ENCODE measurements at places on chromosomes 5 and 9.

DNA sequence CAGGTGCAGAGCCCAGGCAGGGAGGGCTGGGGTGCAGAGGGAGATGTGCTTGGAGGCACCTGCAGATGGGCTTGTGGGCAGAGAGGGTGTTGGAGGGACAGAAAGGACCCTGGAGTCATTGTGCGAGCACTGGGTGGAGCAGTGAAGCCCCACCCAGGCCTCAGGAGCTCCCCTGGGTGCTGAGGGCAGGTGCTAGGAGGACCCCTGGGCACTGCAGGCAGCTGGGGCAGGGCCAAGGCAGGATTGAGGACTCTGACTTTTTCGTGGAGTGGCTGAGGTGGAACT, 10.3 kb upstream of the SLC6A18 start:
- no peak for DNase-seq

GRCh38 chr5:161258438-161258837, 288.1 kb downstream of the GABRB2 start:
- DNase-seq: no peak

DNA sequence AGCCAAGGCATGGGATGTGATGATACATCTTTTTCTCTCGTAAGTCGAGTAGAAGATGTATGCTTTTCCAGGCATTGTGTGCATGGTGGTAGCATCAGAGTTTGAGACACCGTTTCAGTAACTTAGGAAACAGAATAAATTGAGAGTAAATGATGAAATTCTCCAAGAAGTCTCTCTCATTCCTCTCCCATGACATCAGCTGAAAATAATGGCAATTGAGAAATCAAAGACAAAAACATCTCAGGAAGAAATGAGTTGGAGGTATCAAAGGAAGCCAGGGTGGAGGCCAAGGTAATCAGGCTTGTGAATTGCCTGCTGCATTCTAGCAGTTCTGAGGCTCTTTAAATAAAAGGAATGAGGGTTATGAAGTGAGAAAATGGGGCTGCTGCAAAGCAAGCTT, 53.9 kb downstream of the SGCD start:
- no peak for DNase-seq

DNA sequence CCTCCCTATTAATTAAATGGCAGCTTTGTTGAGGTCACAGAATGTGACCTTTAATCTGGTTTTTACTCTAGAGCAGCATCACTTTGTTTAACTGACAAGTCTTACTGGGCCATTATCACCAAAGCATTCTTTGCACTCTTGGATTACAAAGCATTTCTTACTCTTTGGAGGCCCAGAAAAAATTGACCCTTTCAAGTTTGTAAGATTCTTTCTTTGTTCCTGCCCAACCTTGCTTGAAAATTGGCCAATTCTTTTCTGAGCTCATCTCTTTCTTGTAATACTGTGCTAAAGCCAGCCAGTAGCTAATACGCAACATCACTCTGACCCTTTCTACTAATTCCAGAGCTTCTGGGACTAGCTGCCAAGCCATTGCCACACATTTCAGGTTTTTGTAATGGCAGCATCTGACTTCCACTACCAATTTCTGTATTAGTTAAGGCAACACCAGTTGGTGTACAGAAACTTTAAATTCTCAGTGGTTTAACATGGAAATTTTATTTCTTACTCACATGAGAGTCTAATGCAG, 131.6 kb downstream of the PRDM6 start:
- DNase-seq: no peak

- DNase-seq: peak; percentile 77
Observed at GRCh38 chr9:96453625-96454024, 3.7 kb downstream of the HABP4 start.

DNA sequence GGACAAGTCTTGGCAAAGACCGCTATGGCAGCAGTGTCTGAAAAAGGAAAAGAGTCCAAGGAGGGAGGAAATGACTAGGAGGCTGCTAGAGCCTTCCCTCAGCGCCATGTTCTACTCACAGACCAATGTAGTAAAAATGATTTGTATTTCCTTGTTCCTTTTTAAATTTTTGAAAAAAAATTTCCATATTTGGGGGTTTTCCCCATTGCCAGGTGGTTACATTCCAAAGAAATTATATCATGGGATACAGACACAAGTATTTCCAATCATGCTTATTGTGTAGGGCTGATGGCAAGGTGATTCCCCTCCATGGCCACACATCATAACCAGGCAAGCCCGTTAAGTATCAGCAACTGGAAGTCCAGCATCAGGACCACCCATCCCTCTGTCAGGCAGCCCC, 138.2 kb downstream of the PIP5K1B start:
- DNase-seq: no peak

GRCh38 chr9:27749838-27750237, 176.6 kb upstream of the C9orf72 start:
- DNase-seq: no peak

DNA sequence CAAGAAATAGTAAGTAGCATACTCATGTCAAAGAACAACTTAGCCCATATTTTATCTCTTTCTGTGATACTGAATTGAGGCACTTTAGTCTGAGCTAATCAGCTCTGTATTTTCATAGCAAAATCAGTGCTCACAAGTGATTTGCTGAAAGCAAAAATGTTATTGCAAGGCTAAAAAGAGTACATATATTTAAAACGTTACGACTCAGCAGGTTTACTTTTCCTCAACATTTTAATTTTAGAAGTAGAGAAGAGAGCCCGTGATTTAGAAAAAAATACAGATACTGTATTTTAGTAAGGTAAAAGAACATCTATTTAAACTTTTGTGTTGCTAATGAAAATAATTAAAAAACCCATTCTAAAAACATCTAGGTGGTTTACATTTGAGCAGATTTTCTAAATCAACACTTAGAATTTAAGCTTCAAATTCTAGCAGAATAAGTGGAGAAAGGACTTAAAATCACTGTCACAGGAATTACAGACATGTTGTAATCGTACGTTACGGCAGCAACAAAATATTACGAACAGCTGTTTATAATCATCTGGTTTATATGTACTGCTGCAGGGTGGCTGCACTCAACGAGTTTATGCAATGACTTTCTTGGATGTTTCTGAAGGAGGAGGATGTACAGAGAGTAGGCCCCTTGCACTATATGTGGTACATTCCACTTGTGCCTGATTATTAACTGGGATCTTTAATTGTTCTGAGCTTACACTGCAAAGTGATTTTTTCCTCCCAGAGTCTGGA, 20.1 kb downstream of the SREK1 start:
- DNase-seq: no peak

- no peak for DNase-seq
Observed at GRCh38 chr5:39225405-39226099, 6.2 kb upstream of the FYB1 start.

DNA sequence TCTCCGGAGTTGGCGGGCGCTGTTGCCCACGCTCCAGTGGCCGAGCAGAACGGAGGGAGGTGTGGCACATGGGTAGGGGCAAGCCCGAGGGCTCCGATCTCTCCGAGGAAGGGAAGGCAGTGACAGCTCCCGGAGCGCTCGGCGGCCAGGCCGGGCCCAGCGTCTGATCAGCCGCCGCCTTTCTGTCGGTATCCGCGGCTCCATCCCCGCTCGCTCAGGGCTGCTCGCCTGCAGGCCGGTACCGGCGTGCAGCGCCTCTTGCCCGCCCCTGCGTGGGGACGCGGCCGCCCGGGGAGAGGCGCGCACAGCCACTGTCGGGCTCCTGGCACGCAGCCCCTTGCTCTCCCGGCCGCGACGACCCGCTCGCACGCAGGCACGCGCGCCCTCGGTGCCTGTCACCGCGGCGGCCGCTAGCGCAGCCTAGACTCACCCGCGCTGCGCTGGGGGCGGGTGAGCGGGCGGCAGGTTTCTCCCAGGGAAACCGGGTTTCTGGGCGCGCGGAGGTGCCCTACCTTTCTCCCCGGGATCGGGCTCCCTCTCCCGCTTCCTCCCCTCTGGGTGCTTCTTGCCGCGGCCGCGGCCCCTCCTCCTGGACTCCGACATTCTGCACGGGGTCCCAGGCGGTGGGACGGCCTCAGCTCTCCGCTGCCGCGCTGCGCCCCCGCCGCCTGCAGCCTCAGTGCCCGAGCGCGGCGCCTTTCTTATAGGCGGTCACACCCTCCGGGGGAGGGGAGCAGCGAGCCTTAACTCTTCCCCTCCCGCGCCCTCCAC, 108.4 kb downstream of the PSD2 start:
- peak; percentile 42 for DNase-seq

All from globus pallidus (tissue), 1 donor.